ENCODE measurements at places on chromosomes 13 and 19. TPM values are rescaled to one million over a fixed set of nuclear protein-coding genes. Genes with fewer than 3 reads are reported as not detected.
A peak's percentile ranks its signal among the peaks of the same experiment; 100 is the strongest.

- no peak for DNase-seq
Observed at GRCh38 chr19:52638601-52639000, 446 bp upstream of the ZNF83 start.

- DNase-seq: peak; percentile 70
Observed at GRCh38 chr19:43562698-43563241, 12.6 kb downstream of the XRCC1 start.

- DNase-seq: peak; percentile 46
Observed at GRCh38 chr19:41309180-41310032, 566 bp upstream of the CCDC97 start.

DNA sequence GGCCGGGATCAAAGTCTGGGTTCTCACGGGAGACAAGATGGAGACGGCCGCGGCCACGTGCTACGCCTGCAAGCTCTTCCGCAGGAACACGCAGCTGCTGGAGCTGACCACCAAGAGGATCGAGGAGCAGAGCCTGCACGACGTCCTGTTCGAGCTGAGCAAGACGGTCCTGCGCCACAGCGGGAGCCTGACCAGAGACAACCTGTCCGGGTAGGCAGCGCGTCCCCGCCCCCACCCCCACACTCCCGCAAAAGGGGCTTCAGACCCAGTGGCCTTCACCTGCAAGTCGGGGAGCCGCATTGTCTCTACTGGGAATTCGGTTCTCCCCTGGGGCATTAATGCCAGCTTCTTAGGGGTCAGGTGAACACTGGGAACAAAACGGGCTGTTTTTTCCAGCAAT is 114.7 kb upstream of the MCF2L start:
- no peak for DNase-seq

- DNase-seq: peak; percentile 72
Observed at GRCh38 chr19:19406878-19407632, 1.6 kb downstream of the GATAD2A start.

DNA sequence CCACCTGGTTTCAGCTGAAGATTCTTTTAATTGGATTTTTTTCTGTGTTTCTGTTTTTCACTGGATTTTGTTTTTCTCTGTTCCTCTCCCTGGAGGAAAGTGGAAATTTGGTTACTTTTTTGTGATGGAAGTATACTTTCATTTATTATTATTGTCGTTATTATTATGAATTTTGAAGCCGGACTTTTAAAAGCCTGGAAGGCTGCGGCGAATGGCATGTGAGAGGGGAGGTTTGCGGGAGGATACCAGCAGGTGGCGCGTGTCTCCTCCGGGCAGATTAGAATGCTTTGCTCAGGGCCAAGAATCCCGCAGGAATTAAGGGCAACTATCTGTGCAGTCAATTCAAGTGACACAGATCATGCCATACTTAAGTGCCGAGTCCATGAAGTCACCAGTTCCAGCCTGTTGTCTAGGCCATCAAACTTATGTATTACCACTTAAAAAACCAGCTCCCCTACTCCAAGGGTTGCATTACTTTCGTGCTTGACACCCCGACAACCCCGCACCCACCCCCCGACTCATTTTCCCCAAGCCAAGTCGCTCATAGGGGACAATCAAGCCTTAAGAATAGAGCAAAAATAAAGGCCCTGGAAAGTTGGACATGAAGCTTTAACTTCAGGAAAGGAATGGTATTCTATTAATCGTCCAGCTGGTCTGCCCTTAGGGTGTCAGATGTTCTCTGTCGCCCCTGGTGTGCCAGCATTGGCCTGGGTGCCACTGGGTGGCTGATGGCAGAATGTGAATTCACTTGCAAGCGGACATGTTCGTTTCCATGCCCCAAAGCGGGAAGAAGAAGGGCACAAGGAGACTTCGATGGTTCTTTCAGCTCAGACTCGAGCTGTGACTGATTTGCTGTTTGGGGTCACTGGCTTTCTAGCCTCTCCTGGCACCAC is 1.3 kb upstream of the LRCH1 start:
- peak; percentile 65 for DNase-seq

DNA sequence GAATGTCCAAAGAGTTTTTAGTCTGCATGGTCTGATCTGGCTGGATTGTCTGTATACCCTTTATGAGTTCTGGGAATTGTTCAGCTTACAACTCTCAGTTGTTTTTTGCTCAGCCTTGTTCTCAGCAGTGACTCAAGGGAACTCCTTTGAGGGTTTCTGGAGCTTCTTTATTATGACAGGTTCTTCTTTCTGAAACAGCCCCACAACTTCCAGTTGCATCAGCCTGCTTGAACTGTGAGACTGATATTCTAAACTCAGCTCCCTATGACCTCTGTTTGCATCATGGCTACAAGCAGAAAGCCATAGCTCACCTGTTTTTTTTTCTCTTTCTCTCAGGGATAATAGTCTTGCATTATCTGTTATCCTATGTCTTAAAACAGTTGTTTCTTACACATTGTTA is 85.0 kb downstream of the TDRD3 start:
- DNase-seq: no peak

GRCh38 chr19:51263808-51264207 is 12.9 kb downstream of the SIGLECL1 start:
- no peak for DNase-seq

DNA sequence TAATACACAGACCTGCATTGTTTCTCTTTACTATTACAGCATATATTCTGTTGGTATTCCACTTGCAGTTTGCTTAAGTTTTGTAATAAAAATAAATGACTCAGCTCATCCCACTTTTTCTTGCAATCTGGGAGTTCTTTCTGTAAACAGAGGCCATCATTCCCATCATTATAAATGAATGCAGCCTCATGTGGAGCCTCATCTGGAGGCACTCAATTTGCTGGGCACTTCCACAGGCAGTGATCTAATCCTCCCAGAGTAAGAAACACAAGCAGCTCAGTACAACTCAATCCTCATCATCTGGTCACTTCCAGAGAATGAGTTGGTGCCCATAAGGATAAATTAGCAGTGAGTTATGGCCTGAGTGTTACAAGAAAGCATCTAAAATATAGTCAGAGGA is 2801.9 kb downstream of the PCDH9 start:
- DNase-seq: no peak

The FUT6 gene
- not detected for total RNA-seq

DNA sequence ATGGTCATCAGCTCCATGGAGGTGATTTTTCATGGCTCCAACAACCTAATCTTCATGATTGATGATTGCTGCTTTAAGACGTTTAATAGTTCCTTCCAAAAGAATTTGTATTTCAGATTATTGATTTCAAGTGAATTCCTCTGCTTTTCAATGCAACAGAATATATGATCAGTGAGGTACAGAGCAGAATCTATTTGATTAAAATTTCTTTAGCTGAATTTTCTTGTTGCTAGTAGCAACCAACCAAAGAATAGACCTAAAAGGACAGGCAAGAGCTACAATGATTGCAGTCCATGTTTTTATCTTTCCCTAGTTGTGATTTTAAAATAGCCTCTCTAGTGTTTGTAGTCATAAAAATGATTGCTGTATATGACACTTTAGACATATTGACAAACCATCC is 76.8 kb upstream of the SCEL start:
- DNase-seq: no peak

DNA sequence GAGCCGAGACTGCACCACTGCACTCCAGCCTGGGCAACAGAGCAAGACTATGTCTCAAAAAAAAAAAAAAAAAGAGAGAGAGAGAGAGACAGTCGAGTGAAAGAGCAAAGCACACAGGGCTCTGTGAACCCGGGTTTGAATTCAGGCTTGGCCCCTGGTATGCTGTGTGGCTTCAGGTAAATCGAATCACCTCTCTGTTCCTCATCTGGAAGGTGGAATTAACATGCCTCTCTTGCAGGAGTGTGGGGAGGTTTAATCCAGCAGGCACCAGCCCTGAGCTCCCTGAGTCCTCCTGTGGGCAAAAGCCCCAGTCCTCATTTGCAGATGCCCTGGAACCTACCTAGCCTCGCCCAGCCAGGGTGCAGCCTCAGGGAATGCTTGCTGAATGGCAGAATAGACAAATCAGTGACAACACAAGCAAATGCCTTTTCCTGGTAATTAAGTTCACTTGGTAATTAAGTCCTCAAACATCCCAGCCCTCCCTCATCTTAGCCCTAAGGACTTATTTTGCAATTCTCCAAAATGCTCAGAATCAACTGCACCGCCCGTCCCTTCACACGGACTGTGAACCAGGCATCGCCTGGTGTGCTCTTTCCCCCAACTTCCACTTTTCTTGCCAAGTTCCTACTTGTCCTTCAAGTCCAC is 4.6 kb upstream of the ZNRF4 start:
- no peak for DNase-seq

- DNase-seq: no peak
Observed at GRCh38 chr19:44613295-44614178, at the start of gene IGSF23. TSS of gene IGSF23 (plus strand) at chr19:44613563. CDS start at chr19:44613646, 83 bp downstream.

- peak; percentile 21 for DNase-seq
Observed at GRCh38 chr13:24802074-24802473, 38.1 kb downstream of the RNF17 start.

DNA sequence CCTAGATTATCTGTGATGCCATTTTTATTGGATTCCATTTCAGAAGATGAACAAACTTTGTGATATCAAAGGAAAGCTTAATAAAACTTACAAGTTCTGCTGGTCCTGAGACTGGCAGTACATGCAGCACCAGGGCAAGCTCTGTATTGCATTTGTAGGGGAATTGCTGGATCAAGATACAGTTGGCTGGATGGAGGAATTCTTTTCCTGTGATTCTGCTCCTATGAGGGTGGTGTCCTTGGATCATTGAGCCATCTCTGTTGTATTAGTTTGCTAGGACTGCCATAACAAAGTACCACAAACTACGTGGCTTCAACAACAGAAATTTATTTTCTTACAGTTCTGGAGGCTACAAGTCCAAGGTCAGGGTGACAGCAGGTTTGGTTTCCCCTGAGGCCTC is 33.9 kb upstream of the CSNK1A1L start:
- DNase-seq: no peak

The FOSB gene
- 2.5 TPM for total RNA-seq

DNA sequence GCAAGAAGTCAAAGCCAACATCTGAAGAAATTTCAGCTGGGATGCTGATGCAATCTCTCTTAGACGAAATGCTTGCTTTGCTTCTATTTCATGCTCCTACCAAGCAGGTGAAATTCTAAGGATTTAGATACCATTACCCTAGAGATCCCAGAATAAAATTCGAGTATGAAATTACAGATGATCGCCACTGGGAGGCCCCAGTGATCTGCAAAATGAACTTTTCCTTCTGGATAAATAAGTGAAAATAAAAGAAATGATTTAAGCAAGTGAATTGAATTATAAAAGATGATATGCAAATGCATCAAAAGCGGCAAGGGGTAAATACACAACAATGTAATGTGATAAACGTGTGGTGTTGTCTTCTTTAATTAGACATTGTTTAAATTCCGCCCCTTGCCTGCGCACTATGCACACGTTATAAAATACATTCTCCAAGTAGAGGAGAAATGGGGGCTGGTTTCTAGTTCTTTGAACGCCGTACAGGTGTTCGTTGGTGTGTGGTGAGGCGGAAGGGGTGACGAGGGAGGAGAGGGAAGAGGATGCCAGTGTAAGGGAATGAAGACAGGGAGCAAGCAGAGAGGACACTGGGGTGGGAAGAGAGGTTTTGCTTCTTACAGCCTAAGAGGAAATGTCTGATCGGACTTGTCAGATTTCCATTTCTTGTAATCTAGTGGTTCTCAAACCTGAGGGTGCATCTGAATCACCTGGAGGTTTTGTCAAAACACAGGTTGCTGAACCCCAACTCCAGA is 58.0 kb downstream of the ERCC5 start:
- peak; percentile 8 for DNase-seq

DNA sequence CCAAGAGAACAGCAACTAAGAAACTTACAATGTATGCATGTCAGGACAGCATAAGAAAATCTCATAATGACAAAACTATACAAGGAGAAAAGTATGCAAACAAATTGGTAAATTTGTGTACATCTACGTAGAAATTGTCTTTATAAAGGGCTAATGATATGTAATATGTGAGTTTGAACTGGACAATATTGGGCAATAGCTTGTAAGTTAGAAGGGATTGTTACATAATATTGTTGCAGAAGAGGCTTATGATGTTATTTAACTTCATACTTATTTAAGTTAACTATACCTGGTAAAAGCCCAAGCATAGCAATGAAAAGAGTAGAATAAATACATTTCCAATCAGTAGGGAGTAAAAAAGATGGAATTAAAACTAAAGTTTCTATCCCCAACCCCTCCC is 134.0 kb downstream of the MAB21L1 start:
- DNase-seq: no peak

DNA sequence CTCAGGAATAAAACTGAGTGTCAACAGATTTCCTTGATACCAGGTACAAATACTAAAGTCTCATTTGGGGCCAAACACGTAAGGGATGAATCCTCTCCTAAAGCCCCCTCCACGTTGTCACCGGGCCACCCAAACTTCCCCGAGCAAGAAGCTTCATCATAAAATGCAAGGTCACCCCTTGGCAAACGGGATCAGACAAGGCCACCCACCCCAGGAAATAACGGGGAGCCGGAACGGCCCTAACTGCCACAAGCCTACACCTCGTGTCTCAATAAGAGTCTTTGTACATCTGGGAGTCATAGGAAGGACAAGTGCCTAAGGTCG is 717 bp downstream of the EEF2 start:
- no peak for DNase-seq

The PNMA8C gene
- 0.93 TPM for total RNA-seq

GRCh38 chr13:35518337-35518946 is 42.0 kb upstream of the MAB21L1 start:
- DNase-seq: no peak

The ZNF610 gene
- total RNA-seq: 2.2 TPM

- DNase-seq: no peak
Observed at GRCh38 chr19:6730941-6731670, 6.3 kb downstream of the GPR108 start.

DNA sequence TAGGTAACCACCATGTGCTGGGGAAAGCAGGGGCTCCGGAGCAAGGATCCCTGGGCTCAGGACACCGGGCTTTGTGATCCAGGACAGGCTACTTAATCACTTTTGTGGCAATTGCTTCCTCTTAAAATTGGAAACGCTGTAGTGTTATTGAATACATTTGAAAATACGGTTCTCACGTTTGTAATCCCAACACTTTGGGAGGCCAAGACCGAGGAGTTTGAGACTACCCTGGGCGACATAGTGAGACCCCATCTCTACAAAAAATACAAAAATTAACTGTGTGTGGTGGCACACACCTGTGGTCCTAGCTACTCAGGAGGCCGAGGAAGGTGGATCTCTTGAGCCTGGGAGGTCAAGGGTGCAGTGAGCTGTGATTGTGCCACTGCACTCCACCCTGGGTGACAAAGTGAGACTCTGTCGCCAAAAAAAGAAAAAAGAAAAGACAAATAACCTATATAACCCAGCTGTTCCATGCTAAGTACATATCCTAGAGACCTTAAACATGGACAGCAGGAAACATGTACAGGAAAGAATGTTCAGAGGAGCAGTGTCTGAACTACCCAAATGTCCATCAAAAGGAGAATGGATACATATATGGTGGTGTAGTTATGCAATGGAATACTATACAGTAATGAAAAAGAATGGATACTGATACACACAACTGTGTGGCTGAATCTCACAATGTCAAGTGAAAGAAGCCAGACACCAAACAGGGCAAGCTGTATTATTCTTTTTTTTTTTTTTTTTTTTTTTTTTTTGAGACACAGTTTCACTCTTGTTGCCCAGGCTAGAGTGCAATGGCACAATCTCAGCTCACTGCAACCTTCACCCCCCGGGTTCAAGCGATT is 622 bp upstream of the PRODH2 start:
- DNase-seq: no peak

GRCh38 chr19:43532571-43532961 is 422 bp upstream of the ZNF575 start:
- no peak for DNase-seq

The PEG3 gene
- total RNA-seq: not detected

Data from Caki2 (cell line).